ENCODE measurements at places on chromosomes 11 and 22.
A peak's percentile ranks its signal among the peaks of the same experiment; 100 is the strongest.

DNA sequence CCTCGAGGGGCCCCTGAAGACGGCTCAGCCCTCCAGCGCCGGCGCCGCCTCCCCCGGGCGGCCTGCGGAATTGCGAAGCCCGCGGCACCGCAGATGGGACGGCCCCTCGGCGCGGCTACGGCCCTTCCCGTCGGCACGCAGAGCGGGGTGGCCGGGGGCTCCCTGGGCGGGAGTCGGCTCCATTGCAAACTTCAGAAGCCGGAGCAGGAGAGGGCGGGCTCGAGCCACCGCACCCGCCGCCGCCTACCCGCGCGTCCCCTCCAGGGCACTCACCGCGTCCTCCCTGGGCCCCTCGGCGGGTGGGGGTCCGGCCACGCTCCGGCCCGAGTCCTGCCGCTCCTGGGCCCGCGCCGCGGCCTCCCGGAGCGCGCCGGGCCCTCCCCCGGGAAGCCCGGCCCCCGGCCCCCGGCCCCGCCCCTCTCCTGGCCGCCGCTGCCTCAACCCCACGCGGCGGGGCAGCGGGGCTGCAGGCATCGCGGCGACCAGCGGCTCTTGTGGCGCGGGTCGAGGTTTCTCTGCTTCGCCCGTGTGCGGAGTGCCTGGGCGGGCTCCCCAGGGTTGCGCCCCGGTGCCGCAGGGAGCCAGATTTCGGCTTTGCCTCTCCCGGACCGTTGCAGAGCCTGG, at the start of gene PACSIN3:
Gene PACSIN3 (minus strand): TSS at position 359 of the 624 bp plus-strand sequence. CDS start 3,707 bp downstream, outside the sequence.
- no peak for DNase-seq

- DNase-seq, result no peak
These were observed 28.1 kb upstream of the ALX4 start for GRCh38 chr11:44338026-44338425.

DNA sequence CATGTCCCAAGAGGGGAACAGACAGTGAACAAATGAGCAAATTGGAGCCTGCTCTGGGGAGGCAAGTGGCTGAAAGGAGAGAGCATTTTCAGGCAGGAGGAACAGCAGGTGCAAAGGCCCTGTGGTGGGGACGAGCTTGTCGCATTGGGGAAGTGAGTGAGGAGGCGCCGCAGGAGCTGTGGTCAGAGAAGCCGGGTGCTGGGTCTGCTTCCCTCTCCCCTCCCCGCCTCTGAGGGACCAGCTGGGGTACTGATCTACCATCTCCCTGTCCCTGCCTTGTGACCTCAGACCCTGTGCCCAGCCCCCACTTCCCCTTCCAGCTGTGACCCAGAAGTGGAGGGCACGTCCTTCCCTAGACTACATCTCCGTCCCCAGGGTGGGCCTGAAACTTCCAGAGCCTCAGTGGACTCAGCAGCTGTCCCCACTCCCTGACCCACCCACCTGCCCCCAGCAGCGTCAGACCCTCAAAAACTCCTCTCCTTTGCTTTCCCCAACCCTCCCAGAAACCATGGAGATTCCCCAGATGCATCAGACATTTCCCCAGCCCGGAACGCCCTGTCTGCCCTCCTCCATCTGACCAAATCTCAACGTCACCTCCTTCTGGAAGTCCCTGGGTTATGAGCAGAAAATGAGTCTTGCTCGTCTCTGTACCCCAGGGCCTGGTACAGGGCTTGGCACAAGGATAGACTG, 19.7 kb upstream of the PDGFB start:
- DNase-seq, result peak; percentile 61

DNA sequence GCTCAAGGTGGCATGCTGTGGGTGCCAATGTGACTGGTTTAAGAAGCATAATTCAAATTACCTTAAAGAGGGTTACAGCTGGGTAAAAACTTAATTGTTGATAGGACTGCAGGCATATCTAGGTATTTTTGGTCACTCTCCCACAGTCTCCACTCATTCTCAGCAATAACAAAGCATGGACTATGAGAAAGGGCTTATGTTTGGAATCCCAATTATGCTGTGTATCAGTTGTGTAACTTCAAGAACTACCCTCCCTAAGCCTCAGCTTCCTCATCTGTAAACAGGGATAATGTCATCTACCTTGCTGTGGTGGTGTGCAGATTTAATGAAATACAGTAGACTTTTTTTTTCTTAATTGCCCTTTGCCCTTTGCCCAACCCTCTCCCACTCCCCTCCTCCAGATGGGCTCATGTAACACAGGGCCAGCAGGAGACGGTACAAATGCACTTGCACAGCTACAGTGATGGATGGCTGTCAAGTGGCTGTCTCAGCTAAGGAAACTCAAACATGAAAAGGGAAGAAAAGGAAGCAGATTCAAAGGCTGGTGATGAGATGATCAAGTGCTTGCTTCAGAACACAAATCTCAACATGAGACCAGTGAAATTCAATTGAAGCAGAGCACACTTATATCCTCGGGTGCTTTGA, 37.6 kb downstream of the MAP6 start:
- DNase-seq, result no peak

DNA sequence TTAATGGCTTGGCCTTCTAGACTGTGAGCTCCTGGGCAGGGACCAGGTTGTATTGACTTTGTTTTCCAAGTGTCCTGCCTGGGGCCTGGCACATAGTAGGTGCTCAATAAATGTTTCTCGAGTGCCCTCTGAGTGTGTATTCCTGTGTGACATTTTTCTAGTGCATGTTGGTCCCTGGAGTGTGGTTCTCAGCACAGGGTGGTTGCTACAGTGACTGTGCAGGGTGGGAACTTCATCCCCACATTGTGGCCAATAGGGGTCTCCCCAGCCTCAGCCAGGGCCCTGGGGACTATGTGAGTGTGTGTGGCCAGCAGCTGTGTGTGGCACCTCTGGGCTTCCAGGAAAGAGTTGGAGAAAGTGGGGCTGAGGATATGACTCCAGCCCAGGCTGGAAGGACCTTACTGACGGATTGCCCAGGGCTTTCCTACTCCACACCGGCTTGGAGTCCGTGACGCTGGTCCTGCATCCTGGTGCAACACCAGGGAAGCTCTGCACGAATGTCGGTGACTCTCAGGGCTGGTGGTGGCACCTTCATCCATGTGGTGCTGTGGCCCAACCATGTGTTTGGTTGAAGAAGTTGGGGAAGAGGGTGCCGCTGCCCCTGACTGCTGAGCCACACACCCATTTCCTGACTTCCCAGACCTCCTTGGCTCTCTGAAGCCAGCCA, 9.0 kb upstream of the MARK2 start:
- DNase-seq, result no peak

DNA sequence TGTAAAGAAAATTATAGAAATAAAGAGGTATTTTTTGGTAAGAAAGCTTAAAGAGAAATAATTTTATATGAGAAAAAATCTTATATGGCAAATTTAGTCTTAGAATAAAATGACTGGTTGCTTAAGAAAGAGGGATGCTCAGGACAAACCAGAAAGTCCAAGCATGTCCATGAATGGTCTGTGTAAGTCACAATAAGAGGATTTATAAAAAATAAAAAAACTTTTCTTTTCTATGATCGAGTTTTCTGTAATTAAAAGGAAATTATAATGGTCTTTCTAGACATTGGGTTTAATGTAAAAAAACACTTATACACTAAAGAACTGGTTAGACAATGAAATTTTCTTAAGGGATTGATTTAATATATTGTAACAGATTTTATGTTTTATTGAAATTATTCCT, 819.6 kb downstream of the TBC1D22A start:
- no peak for DNase-seq

- DNase-seq, result no peak
These were observed 106.0 kb upstream of the TIMP3 start for GRCh38 chr22:32695451-32695891.

GRCh38 chr11:59542142-59542810, 30.9 kb downstream of the OR4D9 start:
- DNase-seq, result no peak

- no peak for DNase-seq
These were observed 62.0 kb downstream of the IGF2 start for GRCh38 chr11:2077061-2077802.

- DNase-seq, result no peak
These were observed 324.0 kb downstream of the RAB38 start for GRCh38 chr11:87851234-87851633.

GRCh38 chr22:50481440-50482106, at the start of gene ADM2:
TSS of gene ADM2 (plus strand) at chr22:50481543. CDS start at chr22:50481848, 305 bp downstream.
- DNase-seq, result no peak

DNA sequence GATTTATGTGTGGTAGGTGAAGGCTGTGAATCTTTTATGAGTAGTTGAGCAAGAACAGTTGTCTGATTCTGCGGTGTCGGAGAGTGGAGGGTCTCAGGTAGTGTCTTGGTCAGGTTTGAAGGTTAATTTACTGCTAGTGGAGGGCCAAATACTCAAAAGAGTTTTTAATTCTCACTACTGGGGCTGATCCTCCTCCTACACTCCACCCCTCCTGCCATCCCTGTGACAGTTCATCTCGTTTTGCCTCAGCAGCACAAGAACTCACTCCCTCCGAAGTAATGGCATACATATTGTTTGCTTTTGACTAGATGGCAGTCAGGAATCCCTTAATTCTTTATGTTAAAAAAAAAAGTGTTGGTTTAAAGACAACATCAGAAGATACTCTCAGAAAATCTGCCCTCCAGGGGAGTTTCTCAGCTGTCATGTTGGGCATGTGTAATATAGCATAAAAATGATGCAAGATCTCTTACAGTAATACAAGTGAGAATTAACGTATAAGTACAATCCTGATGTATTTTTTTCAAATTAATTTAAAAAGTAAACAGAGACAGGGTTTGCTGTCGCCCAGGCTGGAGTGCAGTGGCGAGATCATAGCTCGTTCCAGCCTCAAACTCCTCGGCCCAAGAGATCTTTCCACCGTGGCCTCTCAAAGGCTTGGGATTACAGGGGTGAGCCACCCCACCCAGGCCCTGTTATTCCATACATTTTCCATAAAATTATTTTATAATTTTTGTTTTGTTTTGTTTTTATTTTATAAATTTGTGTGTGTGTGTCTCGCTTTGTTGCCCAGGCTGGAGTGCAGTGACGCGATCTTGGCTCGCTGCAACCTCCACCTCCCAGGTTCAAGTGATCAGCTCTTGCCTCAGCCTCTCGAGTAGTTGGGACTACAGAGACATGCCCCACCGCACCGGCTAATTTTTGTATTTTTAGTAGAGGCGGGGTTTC, 1.3 kb downstream of the FAR1 start:
- no peak for DNase-seq

GRCh38 chr11:38089726-38090125, 1491.7 kb upstream of the RAG2 start:
- no peak for DNase-seq

DNA sequence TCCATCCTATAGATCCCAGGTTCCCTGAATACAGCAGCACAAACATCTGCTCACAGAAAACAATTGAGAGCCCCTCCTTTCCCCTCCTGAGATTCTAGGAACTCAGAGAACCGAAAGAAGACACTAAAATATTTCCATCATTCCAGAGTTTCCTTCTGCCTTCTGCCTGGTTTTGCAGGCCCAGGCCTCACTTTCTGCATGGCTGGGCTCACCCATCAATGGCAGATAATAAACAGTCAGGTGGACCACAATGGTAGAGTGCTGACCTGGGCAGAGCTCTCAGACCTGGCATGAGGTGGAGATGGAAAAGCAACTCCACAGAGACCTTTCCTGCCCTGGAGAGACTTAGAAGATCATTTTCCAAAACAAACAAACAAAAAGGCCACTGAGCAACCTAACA, 389.1 kb downstream of the NXPE2 start:
- DNase-seq, result no peak

DNA sequence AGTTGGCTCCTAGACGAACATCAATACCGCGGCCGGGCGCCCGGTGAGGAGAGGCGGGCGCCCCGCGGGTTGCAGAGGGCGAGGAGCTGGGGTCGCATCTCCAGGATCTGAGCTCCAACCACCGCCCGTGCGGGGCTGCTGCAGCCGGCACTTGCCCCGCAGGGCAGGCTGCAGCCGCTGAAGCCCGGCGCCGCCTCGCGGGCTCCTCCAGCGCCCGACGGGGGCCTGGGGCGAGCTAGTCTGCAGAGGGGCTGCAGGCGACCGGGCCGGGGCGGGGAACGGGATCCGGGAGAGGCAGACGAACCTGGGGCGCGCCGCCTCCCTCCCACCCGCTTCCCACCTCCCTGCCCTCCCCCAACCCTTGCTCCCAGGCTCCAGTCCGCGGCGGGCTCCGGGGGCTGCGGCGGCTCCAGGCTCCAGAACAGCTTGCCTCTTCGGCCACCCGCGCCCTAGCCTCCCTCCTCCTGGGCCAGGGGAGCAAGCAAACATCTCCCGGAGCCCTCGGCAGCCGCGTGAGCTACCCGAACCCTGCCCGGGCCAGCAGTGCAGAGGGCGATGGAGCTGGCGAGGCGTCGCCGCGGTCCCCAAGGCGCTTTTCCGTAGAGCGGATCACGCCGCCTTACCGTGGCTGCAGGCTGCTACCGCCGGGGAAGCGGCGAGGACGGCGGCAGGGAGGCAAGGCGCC, 802 bp downstream of the TENM4 start:
- DNase-seq, result no peak

DNA sequence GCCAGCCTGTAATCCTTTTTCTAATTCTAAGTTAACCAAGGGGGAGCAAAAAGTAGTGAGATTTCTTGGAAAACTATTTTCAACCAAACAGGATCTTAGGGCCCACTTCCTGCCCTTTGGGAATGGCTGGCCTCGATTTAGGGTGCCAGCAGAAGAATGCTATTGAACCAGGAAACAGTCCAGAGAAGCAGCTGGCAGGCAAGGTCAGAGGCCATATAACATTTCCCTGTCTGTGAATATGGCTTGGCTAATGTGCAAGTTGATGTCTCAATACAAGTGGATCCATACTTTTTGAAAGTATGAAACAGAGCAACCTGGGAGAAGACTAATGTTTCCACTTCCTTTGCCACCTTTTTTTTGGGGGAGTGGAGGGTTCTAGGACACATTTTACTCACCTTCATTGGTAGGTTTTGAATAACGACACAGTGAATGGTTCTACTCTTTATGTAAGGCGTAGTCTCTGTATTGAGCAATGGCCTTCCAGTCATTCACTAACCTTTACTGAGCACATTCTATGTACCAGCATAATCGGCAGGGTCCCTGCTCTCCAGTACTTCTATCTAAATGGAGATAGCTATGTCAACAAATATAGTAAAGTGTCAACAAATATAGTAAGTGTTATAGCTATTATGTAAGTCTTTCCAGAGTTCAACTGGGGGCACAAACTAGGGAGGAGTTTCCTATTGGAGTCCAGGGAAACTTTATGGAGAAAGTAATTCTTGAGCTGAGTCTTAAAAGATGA, 34.2 kb upstream of the RRM1 start:
- DNase-seq, result no peak

GRCh38 chr22:39103431-39103830, 6.4 kb downstream of the APOBEC3H start:
- DNase-seq, result no peak

GRCh38 chr11:45860764-45861510, 13.7 kb downstream of the CRY2 start:
- no peak for DNase-seq

DNA sequence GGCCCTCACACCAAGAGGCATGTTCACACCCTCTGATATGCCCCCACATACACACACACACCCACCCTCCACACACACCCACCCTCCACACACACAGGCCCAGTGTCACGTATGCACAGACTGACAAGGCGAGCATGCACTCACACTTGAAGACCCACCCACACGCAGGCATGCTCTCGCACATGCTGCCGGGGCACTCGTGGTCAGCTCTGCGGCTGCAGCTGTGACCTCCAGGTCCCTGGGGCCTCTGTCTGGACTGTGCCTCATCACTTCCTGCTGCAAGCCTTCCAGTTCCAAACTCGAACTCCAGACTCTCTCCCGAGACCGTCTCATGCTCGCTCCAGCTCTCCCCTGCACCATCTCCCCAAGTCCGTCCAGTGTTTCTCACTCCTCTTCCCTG, 9.5 kb downstream of the DCHS1 start:
- DNase-seq, result no peak
